ENCODE measurements at places on chromosomes 13 and 19. TPM values are rescaled to one million over a fixed set of nuclear protein-coding genes. Genes with fewer than 3 reads are reported as not detected.
A peak's percentile ranks its signal among the peaks of the same experiment; 100 is the strongest.

Gene ADAMTSL5
- 0.29 TPM for polyA plus RNA-seq

GRCh38 chr13:82717249-82717648 is 1165.0 kb downstream of the SLITRK1 start:
- H3K36me3 ChIP-seq, result no peaks in the 10 kb centered on the region
- no peak for DNase-seq
- H3K4me3 ChIP-seq, result no peak overlapping the region
- no peak overlapping the region for H3K27ac ChIP-seq
- H3K27me3 ChIP-seq, result no peaks in the 10 kb centered on the region
- H3K4me1 ChIP-seq, result no peaks in the 10 kb centered on the region

DNA sequence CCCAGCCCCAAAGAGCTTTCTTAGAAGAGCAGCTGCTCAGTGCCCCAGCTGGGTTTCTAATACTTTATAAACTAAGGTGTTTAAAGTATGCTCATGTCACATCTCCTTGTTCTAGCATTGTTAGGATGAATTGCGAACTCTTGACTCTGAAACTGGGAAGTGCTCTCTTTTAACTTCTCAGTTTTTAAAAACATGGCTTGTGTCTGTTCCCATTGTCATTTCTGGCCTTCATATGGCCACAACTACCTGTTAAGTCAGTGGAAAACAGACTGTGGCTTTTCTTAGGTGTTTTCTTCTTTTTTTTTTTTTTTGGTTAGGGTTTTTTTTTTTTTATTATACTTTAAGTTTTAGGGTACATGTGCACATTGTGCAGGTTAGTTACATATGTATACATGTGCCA is 164.7 kb downstream of the KCNRG start:
- DNase-seq, result no peak
- H3K4me3 ChIP-seq, result no peak overlapping the region
- peaks cover 2% of the 10 kb centered on the region for H3K27me3 ChIP-seq
- H3K4me1 ChIP-seq, result no peaks in the 10 kb centered on the region
- H3K36me3 ChIP-seq, result no peaks in the 10 kb centered on the region
- H3K27ac ChIP-seq, result no peak overlapping the region

DNA sequence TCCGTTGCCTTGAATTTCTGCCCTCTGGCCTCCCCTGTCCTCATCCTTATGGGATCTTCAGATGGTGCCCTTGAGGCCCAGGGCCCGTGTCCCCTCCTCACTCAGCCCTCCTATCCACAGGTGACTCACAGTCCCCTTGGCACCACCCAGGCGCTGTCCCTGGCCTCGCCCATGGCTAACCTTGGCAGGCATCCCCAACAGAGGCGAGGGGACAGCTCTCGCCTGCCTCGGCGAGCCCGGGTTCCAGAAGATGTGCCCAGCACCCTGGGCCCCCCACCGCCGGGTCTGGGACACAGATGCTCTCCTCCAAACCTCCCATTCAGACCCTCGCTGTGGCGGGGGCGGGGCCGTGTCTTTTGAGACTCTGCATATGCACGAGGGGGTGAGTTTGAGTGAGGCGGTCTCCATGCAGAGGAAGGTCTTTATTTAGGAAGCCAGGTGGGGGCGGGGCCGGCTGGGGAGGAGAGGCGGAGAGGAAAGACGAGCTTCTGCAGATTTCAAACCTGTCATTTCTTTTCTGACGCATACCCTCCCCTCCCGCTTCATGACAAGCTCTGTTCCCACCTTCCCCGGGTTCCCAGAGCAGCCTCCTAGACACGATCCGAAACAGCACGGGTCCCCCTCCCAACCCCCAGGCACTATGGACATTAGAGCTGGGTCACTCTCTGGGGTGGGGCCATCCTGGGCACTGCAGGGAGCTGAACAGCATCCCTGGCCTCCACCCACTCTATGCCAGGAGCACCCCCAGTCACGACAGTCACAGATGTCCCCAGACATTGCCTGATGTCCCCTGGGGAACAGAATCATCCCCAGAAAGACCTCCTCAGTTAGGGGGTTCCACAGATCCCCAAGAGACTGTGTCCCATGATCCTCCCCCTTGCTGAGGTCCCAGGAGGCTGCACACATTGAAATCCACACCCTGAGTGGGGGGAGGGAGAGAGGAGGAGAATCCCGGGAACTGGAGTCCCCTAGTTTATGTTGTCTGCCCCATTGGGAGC is 48.5 kb downstream of the GNG7 start:
- no peak for DNase-seq
- no peaks in the 10 kb centered on the region for H3K36me3 ChIP-seq
- peaks cover 18% of the 10 kb centered on the region for H3K4me1 ChIP-seq
- no peaks in the 10 kb centered on the region for H3K27me3 ChIP-seq

DNA sequence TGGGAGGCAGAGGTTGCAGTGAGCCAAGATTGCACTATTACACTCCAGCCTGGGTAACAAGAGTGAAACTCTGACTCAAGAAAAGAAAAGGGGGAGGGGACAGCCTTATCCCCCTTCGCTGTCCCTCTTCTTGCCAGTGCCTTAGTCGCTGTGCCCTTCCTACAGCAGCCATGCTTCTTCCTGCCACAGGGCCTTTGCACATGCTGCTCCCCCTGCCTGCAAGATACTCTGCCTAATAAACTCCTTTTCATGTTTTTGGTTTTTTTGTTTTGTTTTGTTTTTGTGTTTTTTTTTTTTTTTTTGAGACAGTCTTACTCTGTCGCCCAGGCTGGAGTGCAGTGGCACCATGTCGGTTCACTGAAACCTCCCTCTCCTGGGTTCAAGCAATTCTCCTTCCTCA is 21.4 kb downstream of the NWD1 start:
- H3K27ac ChIP-seq, result no peak overlapping the region
- no peaks in the 10 kb centered on the region for H3K27me3 ChIP-seq
- no peak overlapping the region for H3K4me3 ChIP-seq
- no peak for DNase-seq
- H3K4me1 ChIP-seq, result no peaks in the 10 kb centered on the region

Gene NLRP4
- polyA plus RNA-seq, result not detected

- H3K27me3 ChIP-seq, result no peaks in the 10 kb centered on the region
- H3K36me3 ChIP-seq, result no peaks in the 10 kb centered on the region
- no peak overlapping the region for H3K4me3 ChIP-seq
These were observed 162.5 kb downstream of the KCTD12 start for GRCh38 chr13:76723551-76724232.

DNA sequence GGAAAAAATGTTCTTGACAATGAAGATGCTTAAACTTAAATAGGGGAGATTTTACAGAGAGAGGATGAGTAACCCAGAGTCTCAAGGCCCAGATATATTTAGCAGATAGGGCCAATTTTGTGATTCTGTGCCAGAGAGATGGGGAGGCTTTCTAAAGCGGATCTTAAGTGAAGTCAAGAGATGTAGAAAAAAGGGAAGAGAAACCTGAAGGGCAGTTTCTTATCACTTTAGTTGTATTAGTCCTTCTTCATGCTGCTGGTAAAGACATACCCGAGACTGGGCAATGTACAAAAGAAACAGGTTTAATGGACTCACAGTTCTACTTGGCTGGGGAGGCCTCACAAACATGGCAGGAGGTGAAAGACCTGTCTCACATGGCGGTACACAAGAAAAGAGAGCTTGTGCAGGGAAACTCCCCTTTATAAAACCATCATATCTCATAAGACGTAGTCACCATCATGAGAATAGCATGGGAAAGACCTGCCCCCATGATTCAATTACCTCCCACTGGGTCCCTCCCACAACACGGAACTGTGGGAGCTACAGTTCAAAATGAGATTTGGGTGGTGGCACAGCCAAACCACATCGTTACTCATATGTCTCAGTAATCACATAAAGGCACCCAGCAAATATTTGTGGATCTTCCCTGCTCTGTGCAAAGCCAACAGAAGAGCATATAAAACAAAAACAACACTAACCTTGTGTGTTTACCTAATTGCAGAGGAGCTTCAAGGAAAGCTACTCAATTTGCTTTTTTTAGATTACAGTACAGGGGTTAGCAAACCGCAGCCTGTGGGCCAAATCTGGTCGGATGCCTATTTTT is 102.6 kb upstream of the MYCBP2 start:
- DNase-seq, result peak; percentile 93
- H3K27me3 ChIP-seq, result no peaks in the 10 kb centered on the region
- H3K4me3 ChIP-seq, result peak overlapping the region; percentile 47
- no peaks in the 10 kb centered on the region for H3K36me3 ChIP-seq
- H3K4me1 ChIP-seq, result peaks cover 26% of the 10 kb centered on the region

GRCh38 chr13:99442273-99442895 is 58.9 kb upstream of the TM9SF2 start:
- no peak for DNase-seq
- peaks cover 4% of the 10 kb centered on the region for H3K27me3 ChIP-seq
- H3K4me1 ChIP-seq, result 0 out of 2 replicates have a peak, but pooled peaks cover 2% of the 10 kb centered on the region
- H3K36me3 ChIP-seq, result no peaks in the 10 kb centered on the region
- H3K4me3 ChIP-seq, result no peak overlapping the region

Gene ZNF534
- polyA plus RNA-seq, result 0.39 TPM

Gene ZNF836
- polyA plus RNA-seq, result 4.5 TPM

DNA sequence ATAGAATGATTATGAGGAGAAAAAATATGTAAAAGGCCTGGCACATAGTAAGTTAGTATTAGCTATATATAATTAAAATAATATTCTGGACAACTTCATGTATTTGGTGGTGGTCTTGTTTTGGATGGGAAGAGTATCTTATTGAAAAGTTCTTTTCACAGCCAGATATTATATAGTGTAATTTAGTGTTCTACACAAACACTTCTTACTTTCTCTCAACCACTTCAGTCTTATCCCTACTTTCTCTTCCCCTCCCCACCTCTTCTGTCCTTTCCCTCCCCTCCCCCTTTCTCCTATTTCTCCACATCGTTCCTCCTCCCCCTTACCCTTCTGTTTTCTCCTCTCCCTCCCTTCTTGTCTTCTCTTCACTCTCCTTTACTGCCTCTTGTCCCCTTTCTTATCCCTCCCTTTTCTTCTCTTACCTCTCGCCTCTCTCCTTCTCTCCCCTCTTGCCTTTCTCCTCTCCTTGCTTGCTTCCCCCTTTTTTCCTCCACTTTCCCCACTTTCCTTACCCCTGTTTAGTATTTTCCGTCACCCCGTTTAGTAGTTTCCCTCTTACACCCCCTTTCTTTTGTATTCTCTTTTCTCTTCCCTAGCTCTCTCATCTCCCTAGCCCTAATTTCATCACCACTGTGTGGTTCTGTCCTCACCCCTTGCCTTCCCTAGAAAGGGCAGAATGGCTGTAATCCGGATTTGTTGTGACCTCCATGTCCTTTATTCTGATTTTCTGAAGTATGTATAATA is 107.2 kb upstream of the MLNR start:
- DNase-seq, result no peak
- H3K4me1 ChIP-seq, result no peaks in the 10 kb centered on the region
- H3K36me3 ChIP-seq, result no peaks in the 10 kb centered on the region
- no peak overlapping the region for H3K27ac ChIP-seq
- H3K27me3 ChIP-seq, result no peaks in the 10 kb centered on the region

Gene FBXO27
- polyA plus RNA-seq, result 7.3 TPM

- DNase-seq, result no peak
- no peaks in the 10 kb centered on the region for H3K27me3 ChIP-seq
- H3K36me3 ChIP-seq, result no peaks in the 10 kb centered on the region
- no peak overlapping the region for H3K27ac ChIP-seq
- no peaks in the 10 kb centered on the region for H3K4me1 ChIP-seq
- H3K4me3 ChIP-seq, result no peak overlapping the region
These were observed 449.8 kb downstream of the PCDH17 start for GRCh38 chr13:58081301-58081820.

Gene ADPRHL1
- 0.95 TPM for polyA plus RNA-seq
